ENCODE measurements at places on chromosomes 5 and 9. TPM values are rescaled to one million over a fixed set of nuclear protein-coding genes. Genes with fewer than 3 reads are reported as not detected.

ANKRD31 gene
- 0.42 TPM for total RNA-seq

DNA sequence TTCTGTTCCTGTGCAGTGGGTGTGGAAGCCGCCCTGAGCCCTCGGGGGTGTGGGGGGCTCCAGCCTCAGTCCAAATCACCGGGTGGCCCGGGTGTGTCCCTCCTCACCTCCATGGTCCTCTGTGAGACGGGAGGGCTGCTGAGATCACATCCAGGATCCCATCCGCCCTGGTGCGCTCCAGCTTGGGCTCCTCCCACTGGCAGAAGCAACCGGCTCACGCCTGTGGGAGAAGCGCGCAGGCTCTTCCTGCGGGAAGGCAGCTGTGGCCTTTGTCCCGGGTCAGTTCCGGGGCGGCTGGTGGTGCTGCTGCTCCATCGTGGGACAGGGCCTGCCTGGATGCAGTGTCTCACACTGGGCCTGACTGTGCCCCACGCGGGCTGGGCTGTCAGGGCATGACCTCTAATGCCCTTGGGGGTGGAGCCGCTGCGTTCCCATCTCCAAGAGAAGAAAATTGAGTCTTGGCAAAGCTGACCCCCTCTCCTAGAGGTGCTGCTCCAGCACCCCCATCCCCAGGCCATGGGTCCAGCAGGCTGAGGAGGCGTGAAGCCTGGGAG, 18.5 kb downstream of the OLFM1 start:
- DNase-seq: no peak

C5orf52 gene
- not detected for total RNA-seq

DNA sequence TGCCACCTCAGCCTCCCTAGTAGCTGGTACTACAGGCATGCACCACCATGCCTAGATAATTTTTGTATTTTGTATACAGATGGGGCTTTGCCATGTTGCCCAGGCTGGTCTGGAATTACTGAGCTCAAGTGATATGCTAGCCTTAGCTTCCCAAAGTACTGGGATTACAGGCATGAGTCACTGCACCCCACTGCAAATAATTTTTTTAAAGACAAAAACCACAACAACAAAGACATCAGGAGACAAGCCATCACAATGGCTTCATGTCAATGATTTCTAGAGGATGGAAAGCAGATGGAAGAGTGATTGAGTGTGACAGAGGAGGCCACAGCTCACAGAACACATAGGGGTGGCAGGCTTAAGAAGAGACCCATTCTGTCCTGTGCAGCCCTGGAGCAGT, 97.9 kb upstream of the PCSK1 start:
- DNase-seq: no peak

DNA sequence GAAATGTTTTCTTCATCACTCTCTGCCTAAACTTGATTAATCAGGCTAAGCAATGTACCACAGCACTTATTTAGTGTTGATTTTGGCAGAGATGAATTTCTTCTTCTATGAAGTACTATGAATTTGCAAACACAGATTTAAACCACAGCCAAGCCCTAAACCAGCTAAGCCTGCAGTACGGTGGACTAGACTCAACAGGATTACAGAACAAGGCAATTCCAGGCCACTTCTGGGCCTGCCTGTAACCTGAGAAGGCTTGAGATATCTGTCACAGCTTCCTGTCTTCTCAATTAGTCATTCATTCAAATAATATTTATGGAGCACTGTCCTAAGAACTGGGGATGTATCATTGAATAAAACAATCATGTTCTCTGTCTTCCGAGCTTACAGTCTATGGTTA, 32.4 kb upstream of the CAST start:
- DNase-seq: no peak

DNA sequence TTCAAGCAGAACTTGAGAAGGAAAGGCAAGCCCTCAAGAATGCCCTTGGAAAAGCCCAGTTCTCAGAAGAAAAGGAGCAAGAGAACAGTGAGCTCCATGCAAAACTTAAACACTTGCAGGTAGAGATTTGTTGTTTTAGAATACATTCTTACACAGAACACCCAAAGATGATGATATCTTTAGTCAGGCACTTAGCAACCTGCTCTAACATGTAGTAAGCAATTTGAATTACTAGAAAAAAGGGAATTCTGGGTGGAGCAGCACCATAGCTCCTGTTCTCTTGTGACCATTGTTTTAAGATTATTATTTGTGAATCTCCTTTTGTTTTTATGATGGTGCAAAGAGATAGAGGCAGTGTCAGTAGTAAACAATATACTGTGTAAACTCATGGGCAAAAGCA, 63.1 kb downstream of the RAB14 start:
- DNase-seq: no peak

WHRN gene
- total RNA-seq: 2.5 TPM

ADAMTS16 gene
- total RNA-seq: 0.74 TPM

- DNase-seq: no peak
Measured at GRCh38 chr9:78858266-78858665, 561.3 kb downstream of the PSAT1 start.

- peak; percentile 83 for DNase-seq
Measured at GRCh38 chr9:89603767-89604665, 796 bp upstream of the GADD45G start.

DNA sequence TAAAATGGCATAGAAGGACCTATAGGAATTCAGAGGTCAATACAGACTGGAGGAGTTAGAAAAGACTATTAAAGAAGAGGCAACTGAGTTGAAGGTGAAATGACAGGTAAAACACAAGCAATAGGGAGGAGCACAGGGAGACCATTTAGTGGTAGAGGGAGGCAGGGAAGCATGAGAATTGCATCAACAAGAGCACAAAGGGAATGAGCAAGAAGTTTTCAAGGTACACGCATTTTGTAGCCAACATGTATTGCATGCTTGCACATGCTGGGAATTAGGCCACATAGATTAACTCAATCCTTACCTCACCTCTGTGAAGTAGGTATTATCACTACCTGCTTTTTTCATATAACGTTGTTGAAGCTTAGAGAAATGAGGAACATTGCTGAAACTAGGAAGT, 42.3 kb downstream of the PLPP1 start:
- no peak for DNase-seq

- no peak for DNase-seq
Measured at GRCh38 chr9:98162613-98163012, 29.8 kb downstream of the CORO2A start.

ARHGEF37 gene
- 10.7 TPM for total RNA-seq
